ENCODE measurements at places on chromosomes 5 and 9. TPM values are rescaled to one million over a fixed set of nuclear protein-coding genes. Genes with fewer than 3 reads are reported as not detected.
A peak's percentile ranks its signal among the peaks of the same experiment; 100 is the strongest.

- DNase-seq: no peak
Observed at GRCh38 chr9:110707419-110707818, 38.8 kb downstream of the MUSK start.

DNA sequence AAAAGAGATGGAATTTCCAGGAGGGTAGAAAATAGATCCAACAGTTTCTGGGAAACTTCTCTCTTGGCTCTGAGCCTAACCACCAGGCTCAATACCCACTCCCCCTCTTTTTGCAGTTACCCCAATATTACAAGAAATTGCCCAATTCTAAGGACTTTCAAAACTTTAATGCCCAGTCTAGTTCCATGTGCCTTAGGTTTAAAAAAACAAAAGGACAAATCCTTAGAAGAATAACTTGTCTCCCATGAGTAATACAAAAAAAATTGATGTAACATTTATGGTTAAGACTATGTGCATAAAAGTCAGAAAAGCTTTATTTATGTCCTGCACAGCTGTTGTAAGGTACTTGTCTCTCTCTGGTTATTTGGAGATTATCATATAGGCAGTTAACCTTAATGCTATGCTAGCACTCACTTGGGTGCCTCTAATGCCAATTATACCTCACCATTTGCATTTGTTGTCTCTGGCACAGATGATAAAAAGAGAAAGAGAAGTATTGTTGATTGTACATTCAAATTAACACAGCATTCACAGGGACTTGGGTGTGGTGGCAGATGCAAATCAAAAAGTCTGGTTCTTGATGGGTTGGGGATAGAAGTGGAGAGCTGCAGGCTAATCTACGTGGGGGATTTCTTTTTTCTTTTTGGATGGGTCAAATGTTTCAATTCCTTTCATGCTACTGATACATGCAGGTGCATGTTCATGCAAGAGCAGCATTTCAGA lies 159.4 kb downstream of the PIK3R1 start:
- peak; percentile 32 for DNase-seq

The TNFAIP8 gene
- total RNA-seq: 26.2 TPM

GRCh38 chr9:108142504-108143201 lies 653.1 kb upstream of the KLF4 start:
- peak; percentile 70 for DNase-seq

DNA sequence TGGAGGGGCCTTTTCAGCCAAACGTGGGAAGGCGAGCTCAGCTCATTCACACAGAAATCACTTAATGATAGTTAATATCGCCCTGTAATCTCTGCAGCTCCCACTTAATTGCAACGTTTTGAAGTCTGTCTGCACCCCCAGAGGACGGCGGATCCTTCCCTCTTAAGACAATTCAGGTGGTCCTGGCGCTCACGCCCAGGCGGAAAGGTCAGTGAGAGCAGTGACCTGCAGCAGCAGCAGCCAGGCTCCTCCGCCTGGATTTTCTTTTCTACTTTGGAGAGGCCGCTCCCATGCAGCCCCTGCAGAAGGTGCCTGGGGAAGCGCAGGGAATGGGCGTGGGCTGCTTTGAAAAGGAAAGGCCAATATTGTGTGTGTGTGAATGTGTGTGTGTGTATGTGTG lies 400.9 kb upstream of the IRX1 start:
- DNase-seq: no peak
